H54 (cell line): ENCODE measurements at places on chromosomes 5 and 9.

GRCh38 chr5:53165431-53166182, 56.0 kb upstream of the MOCS2 start:
- DNase-seq = no peak

DNA sequence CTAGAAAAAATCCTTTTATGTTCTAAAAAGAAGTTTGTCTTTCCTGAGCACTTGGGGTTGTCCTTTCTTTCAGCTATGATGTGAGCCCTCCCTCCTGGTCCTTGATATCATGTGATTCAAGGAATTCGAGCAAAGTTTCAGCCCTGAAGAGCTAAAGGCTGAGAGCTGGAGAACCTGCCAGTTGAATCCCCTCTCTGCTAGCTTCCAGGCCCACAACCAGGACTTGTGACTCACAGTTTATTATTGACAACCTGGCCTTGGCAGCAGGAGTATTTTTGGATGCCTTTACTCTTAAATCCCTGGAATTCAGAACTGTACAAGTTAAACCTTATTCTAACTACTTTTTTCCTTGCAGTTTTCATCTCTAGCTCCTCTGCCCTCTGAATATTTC, 182.8 kb downstream of the SPOCK1 start:
- DNase-seq = no peak

- DNase-seq = no peak
Measured at GRCh38 chr5:173796721-173797495, 91.2 kb upstream of the CPEB4 start.

DNA sequence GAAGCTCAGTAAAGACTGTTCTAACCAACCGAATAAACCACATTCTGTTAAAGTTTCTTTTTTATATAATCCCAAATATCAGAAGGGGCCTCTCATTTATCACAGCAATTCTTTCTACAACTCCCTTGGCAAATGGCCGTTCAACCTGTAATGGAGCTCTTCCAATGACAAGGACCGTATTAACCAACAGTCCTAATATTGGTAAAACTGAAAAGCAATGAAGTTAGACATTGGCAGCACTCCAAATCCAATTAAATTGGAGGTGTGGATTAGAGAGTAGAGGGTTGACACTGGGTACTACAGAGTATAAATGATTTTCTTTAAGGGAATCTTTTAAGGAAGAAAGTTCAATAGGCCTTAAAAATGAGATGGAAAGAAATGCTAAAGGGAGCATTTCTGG, 842 bp downstream of the TMED7 start:
- no peak for DNase-seq

GRCh38 chr9:87336914-87337333, 160.7 kb upstream of the DAPK1 start:
- peak; percentile 44 for DNase-seq

- peak; percentile 66 for DNase-seq
Measured at GRCh38 chr9:93682155-93682968, 106.0 kb downstream of the PHF2 start.

GRCh38 chr5:105687493-105687892, 1983.2 kb downstream of the EFNA5 start:
- DNase-seq = no peak

GRCh38 chr5:135468541-135468940, 16.4 kb upstream of the TIFAB start:
- no peak for DNase-seq

DNA sequence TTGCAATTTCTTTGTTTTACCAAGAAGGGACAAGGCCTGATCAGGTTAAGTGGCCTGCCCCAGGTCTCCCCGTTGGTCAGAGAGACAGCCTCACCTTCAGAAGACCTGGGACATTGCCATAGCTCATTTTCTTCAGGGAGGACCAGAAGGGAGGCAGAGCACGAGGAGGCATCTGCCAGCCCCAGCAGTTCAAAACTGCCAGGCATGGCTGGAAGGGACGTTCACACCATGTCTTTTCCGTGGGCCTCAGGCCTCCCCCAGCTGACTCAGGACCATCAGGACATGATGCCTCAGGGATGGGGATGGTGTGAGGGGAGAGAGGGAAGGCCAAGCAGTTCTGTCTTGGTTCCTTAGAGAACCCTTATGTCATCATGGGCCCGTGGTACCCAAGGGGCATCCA, 16.5 kb downstream of the IGIP start:
- DNase-seq = no peak

DNA sequence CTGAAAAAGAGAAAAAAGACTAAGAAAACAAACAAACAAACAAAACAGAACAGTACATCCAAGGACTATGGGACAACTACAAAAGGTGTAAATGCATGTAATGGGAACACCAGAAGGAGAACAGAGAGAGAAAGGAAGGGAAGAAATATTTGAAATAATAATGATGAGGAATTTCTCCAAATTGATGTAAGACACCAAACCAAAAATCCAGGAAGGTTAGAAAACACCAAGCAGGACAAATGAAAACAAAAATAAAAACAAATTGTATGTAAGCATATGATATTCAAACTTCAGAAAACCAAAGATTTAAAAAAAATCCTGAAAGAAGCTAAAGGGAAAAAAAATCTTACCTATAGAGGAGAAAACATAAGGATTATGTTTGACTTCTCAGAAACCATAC, 125.9 kb upstream of the ACTBL2 start:
- no peak for DNase-seq

- DNase-seq = no peak
Measured at GRCh38 chr9:16542290-16542689, 328.2 kb downstream of the BNC2 start.

DNA sequence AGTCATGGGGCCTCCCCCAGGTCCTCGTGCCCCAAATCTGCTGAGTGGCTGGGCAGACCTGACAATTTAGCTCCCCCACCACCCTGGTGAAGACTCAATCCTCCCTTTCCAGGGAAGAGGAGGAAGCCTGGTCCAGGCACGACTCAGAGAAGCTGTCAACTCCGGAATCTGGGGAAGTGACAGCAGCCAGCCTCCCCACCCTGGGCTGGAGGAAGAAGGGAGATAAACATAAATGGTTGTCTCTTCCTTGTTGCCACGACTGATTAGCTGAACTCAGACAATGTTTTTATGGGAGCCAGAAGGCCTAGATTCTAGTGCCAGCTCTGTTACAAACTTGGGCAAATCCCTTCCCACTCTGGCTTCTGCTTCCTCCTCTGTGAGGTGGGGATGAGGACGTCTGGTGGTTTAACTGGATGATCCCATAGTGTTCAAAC, 15.4 kb downstream of the CCDC69 start:
- no peak for DNase-seq

- peak; percentile 80 for DNase-seq
Measured at GRCh38 chr9:83622939-83623678, at the start of gene IDNK. Gene IDNK (plus strand): TSS chr9:83623143. CDS start chr9:83623172, 29 bp downstream.

DNA sequence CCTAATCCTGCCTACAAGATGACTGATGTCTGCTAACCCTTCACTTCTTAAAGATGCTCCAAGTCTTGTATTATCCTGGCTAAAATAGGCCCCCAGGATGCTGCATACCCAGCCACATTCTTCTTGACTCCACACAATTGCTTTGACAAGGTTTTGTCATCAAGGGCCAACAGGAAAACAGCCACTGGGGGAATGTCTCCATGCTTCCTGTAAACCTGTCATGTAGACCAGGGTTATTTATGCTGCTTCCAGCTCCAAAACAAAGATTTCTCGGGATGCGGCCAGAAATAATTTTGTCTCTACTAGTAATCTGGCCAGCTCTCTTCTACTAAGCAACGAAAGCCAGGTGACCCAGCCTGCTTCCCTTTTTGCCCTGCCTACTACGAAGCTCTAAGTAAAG, 53.8 kb downstream of the SHB start:
- DNase-seq = no peak

DNA sequence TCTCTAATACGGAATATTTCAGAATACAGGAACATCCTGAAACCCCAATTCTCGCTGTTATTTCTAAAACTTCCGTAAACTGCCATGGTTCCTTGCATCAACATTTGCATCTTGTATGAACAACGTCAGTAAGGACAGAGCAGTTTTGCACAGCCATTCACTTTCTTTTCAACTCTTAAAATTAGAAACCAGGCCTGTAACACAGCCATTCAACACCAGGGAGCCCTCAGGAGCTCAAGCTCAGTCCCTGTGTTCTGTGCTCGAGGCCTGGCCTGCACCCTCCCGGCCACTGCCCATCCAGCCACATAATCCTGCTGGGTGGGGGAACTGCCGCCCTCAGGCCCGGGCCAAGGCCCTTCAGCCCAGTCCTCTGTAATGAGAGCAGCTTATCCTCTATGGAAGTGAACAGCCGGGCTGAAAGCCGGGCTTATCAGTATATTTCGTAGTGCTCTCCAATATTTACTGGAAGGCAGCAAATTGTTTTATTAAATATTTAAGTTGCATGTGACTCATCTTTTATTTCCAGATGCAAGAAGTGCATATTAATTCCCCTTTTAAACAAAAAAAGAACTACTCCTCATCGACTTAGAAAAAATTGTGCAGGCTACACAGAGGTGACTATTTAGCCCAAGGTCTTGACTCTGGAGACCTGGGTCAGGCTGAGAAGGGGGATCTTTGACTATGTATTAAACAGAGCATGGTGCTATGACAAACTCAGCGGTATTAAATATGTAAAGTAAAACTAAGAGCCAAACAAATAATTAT, 33.2 kb upstream of the SLC6A3 start:
- DNase-seq = no peak

DNA sequence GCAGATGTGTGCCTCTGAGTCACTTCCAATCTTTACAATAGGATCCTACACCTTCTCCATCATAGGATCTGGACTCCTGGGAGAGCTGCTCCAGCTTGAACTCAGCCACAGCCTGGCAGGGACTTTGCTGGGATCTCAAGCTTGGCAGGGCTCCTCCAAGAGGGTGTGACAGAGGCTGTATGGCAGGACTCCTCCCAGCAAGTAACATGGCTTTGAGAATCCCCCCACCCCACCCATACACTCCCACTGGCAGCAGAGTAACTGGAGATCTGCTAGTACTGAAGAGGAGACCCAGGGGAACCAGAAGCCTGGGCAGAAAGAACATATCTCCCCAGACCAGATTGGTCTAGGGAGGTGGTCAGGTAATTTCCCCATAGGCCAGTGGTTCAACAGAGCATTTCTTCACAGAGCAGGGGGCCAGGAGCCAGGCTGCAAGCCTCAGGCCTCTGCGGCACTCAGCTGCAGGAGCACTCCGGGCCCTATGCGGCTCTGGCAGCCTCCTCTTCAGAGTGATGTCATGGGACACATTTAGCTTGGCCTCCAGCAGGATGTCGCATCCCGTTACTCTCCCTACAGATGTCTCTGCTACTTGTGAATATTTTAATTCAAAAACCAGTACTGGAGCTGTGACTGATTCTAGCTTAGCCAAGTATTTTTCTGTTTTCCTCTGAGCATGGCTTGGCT, 1.7 kb upstream of the ACSL6 start:
- DNase-seq = no peak

DNA sequence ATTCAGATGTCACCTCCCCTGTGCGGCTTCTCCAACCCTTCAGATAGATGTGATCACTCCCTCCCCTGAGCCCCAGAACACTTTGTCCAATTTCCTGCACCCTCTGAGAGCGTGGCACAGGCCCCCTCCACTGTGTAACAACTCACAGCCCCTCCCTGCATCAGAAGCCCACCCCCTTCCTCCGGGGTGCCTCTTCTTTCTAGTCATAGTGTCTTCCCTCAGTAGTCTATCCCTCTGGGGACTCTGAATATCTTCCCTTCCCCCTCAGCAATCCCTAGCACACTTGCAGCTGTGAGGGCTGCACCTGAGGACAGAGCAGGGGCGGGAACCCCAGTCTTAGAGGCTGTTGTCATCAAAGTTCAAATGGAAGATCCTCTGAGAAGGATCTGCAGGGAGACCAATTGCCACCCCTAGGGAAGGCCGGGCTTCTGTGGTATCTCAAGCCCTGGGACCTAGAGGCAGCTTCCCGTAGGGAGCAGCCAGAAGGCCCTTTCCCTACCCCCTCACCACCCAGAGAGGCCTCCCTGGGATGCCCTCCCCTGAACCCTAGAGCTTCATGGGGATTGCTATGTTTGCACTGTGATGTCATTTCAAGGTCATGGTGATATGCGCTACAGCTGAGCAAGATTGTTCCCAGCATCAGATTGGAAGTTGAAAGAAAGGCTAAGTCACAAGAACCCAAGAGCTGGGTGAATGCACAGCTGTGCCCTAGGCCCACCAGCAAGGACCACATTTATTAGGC, 70.7 kb downstream of the THBS4 start:
- DNase-seq = no peak

DNA sequence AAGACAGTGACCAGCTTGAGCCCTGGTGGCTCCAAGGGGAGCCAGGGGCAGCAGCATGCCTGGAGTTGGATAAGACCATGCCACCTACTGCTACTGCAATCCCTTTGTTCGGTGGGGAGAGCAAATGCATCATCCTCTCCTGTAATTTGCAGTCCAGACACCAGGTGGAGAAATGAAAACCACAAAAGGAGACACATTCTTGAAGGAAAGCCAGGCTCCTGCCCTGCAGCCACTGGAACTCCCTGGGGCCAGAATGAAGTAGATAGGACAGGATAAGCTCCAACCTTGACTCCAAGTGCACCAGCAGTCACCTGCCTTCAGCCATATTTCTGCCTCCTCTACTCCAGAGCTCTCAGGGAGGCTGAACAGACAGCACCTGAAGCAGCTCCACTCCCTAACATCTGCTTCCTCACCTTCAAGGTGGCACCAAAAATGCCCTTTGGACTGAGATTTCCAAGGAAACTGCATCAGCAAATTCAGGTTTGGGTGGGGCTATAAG, 65.1 kb upstream of the IQGAP2 start:
- DNase-seq = peak; percentile 50

- no peak for DNase-seq
Measured at GRCh38 chr5:1918488-1919208, 35.9 kb upstream of the IRX4 start.

DNA sequence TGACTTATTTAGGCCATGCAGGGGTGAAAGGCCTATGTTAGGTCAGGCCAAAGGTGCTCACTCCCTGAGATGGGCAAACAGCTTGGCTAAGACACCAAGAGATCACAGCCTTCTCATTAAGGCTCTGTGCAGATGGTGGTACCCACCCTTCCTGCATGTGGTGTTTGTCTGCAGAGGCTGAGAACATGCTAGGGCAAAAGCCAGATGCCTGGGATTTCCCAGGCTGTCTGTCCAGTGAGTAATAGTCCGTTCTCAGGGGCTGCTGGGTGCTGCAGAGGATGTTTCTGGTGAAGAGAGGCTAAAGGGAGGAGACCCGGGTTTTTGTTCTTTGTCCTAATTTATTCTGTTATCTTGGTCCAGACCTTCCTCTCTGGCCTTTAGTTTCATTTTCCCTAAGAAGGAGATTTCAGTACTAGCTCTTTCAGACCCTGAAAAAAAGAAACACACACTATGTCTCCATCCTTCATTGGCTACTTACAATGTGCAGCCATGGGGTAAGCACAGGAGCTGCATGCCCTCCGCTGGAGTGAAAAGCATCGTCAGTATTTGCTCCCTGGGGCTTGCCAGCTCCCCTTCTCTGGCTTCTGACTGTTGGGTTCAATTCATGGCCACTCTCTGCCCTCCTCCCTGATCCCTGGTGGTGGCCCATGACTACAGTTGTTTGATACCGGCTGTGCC, 23.4 kb upstream of the GLRA1 start:
- no peak for DNase-seq
